ENCODE measurements at places on chromosomes 4 and X.

DNA sequence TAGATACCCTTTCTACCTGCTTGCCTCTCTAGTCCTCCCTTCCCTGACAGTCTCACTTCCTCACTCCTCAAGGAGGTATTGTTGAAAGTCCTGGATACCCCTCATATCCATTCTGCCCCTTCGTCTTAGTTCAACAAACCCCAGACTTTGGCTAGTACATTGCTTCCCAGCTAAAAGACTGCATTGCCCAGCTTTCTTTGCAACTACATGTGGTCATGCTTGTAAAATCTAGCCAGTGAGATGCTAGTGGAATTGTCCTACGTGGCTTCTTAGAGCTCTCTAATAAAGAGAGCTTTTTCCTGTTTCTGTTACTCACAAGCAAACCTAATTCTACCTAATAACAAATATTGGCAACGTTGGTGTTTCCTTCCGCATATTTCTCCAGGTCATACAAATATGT, 237.9 kb upstream of the PSAPL1 start:
- DNase-seq, result no peak

- DNase-seq, result no peak
Measured at GRCh38 chr4:108532187-108532586, 88.2 kb upstream of the RPL34 start.

DNA sequence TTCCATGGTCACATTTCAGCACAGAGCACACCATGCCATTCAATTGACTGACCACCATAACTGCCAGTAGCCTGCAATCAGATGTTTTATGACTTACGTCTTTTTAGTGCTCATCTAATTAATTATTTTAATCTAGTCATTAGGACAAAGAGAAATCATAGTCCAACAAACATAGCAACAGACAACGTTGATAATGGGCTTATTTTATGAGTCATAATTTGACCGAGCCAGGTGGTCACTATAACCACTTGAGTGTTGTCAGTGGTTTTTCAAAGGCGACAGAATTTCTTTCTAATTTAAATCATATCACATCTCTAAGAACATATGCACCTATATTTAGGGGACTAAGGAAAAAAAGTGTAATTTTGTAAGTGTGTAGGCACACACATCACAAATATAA, 1.9 kb downstream of the SEC24D start:
- no peak for DNase-seq

GRCh38 chrX:95950679-95951078, 734.0 kb upstream of the DIAPH2 start:
- DNase-seq, result no peak

GRCh38 chr4:109327641-109328040, 25.2 kb upstream of the COL25A1 start:
- DNase-seq, result no peak

DNA sequence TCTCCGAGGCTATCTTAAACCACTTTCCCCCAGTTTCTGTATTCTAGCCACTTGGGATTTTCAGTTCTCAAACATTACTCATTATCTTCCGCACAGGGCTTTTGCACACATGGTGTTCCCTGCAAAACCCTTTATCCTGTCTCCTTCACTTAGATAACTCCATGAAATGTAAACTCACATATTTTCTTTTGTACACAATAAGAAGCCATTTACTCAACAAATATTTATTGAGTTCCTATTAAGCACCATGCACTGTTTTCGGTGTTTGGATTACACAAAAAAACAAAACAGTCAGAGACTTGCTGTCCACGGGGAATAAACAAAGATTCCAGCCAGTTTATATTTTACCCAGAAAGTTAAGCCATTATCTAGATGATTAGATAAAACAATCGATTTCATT, 42.5 kb upstream of the UNC5C start:
- no peak for DNase-seq

DNA sequence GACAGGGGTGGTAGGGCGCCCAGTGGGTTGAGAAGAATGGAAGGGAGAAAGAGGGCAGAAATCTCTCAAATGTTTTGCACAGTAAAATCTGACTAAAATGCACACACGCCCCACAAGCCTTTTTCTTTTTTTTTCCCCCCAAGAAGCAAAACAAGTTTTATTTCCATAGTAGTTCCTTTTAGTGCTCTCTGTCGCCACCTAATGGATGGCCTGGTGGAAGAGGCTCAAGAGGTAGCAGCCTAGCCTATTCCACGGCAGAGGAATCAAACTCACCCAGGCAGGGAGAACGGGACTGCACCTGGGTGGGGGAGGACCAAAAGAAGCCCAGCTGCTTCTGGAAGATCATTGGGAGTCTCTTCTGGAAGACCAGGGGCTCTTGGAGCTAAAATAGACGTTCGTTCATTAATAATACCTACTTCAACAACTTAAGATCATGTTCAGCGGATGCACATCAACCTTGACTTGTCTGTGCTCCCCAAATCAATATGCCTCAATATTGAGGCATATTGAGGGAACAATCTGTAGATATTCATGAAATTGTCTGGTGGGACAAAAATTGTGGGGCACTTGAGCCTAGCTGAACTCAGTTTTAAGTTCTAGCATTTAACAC, 31.6 kb upstream of the IRAK1 start:
- peak; percentile 36 for DNase-seq
